ENCODE measurements at places on chromosomes 7 and 10.

DNA sequence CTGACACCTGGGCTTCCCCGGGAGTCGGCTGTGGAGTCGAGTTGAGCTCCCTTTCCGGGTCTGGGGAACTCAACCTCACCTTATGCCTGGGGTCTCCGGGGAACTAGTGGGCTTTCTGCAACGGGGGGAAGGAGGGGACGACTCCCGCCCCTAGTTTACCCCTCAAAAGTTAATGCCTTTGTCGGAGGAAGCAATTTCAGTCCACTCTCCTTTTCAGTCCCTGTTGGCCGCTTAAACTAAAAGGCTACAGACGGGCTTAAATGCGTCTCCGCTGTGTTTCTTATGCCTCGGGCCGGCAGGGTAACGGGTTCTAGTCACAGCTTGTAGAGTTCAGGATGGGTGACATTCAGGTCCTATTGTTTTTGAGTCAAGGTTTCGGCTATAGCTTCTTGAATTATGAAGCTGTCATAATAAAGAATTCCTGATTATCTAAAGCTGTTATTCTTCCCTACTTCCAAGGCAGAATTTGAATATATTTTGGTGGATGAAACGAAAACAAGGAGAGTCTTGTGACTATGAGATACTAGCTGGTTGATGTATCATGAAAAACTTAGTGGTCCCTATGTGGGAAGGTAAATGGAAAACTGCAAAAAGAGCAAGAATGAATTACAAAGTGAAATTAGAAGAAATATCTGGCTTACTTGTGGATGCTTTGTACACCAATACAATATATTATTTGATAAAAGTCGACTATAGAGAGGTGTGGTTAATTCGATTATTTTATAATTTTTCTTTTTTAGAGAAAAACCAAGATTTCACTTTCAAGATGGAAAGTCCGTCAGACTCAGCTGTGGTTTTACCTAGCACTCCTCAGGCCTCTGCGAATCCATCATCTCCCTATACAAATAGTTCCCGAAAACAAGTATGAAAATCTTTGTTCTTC, 495 bp downstream of the SFR1 start:
- H3K27me3 ChIP-seq: no peaks in the 10 kb centered on the region
- peaks cover 17% of the 10 kb centered on the region for H3K4me1 ChIP-seq
- H3K4me3 ChIP-seq: peak overlapping the region; percentile 95
- H3K36me3 ChIP-seq: no peaks in the 10 kb centered on the region
- DNase-seq: no peak

DNA sequence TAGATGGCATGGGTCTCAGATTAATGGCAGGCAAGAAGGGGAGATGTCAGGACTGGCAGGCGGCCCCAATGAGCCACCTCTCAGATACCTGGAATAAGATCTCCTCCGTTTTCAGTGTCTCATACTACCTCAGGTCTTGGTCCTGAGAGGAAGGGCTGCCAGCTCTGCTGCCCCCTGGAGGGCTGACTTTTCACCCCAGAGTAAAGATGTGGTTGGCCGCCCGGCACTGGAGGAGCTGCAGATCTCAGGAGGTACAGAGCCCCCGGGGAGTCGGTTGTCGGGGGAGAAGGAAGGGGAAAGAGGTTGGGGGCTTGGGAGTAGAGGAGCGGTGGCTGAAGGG, 642 bp upstream of the COL13A1 start:
- no peak for DNase-seq
- H3K27me3 ChIP-seq: peaks cover 14% of the 10 kb centered on the region
- no peak overlapping the region for H3K27ac ChIP-seq
- no peaks in the 10 kb centered on the region for H3K36me3 ChIP-seq
- H3K4me3 ChIP-seq: no peak overlapping the region
- no peaks in the 10 kb centered on the region for H3K4me1 ChIP-seq

DNA sequence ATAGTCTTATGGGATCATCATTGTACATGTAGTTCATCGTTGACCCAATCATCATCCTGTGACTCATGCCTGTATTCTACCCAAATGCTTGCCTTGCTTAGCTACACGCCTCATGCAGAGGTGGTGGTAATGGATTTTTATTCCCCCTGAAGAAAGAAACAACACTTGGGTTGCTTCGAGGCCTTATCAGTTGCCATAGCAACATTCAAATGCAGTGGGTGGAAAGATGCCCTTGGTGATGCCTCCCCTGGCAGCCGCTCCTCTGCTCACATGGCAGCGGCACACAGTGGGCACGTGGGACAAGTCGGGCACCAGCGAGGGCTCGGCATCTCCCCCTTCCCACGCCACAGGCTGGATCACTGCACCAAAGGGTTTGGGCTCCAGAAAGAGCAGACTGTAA, 54.0 kb upstream of the NMT2 start:
- no peaks in the 10 kb centered on the region for H3K27me3 ChIP-seq
- no peak overlapping the region for H3K27ac ChIP-seq
- H3K4me3 ChIP-seq: no peak overlapping the region
- H3K36me3 ChIP-seq: no peaks in the 10 kb centered on the region

- H3K27ac ChIP-seq: no peak overlapping the region
- H3K36me3 ChIP-seq: no peaks in the 10 kb centered on the region
- H3K27me3 ChIP-seq: no peaks in the 10 kb centered on the region
- DNase-seq: no peak
- H3K4me1 ChIP-seq: peaks cover 45% of the 10 kb centered on the region
Measured at GRCh38 chr7:620056-620455, 100.4 kb upstream of the PDGFA start.

DNA sequence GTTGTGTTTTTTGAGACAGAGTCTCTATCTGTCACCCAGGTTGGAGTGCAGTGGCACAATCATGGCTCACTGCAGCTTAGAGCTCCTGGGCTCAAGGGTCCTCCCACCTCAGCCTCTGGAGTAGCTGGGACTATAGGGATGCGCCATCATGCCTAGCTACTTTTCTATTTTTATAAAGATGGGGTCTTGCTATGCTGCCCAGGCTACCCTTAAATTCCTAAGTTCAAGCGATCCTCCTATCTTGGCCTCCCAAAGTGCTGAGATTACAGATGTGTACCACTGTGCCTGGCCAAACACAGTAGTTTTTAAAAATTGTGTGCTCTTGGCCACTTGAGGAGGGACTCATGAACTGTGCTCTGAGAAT, 10.6 kb upstream of the TLX1 start:
- H3K27me3 ChIP-seq: peaks cover 36% of the 10 kb centered on the region
- no peak overlapping the region for H3K27ac ChIP-seq
- H3K4me1 ChIP-seq: peaks cover 22% of the 10 kb centered on the region
- DNase-seq: no peak
- H3K36me3 ChIP-seq: no peaks in the 10 kb centered on the region

DNA sequence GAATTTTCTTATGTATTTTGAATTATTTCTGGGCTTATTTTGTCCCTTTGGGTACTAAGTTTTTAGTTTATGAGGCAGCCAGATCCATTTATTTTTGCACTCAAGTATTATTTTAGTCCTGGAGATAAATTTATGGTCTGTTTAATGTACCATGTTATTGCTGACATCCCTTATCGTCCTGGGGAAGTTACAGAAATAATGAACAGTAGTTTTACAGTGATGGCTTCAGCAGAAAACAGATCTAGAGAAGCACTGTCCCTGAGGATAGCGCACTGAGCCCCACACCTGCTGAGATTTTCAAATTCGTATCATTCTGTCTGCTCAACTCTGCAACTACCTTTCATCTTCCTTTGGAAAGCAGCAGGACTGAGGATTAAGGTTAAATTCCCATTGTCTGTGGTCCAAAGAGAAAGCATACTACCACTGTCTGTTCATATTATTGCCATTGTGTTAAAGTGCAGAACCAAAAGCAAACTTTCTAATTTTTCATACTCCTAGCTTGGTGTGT, 168.3 kb downstream of the SNX13 start:
- no peak overlapping the region for H3K4me3 ChIP-seq
- no peak overlapping the region for H3K27ac ChIP-seq
- H3K27me3 ChIP-seq: no peaks in the 10 kb centered on the region
- H3K36me3 ChIP-seq: no peaks in the 10 kb centered on the region

GRCh38 chr10:35165136-35165535, 38.5 kb downstream of the CREM start:
- H3K4me3 ChIP-seq: no peak overlapping the region
- H3K4me1 ChIP-seq: no peaks in the 10 kb centered on the region
- no peak overlapping the region for H3K27ac ChIP-seq
- no peak for DNase-seq
- H3K36me3 ChIP-seq: no peaks in the 10 kb centered on the region

DNA sequence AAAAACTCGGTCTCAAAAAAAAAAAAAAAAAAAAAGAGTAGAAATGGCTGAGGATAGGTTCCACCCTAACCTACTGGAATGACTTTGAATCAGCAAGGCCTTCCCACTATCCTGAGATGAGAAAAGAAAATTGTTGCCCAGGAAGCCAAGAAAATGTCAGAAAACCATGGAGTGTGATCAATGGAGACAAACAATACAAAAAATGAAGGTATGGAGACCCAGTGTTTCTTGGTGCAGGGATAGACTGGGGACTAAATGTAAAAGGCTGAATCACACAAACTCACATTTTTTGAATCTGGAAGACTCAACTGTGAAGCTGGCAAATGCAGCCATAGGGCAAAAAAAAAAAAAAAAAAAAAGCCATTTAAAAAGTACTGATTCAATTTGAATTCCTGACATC, 364.3 kb upstream of the ANKRD30A start:
- H3K27ac ChIP-seq: no peak overlapping the region
- H3K4me1 ChIP-seq: no peaks in the 10 kb centered on the region
- no peaks in the 10 kb centered on the region for H3K27me3 ChIP-seq

DNA sequence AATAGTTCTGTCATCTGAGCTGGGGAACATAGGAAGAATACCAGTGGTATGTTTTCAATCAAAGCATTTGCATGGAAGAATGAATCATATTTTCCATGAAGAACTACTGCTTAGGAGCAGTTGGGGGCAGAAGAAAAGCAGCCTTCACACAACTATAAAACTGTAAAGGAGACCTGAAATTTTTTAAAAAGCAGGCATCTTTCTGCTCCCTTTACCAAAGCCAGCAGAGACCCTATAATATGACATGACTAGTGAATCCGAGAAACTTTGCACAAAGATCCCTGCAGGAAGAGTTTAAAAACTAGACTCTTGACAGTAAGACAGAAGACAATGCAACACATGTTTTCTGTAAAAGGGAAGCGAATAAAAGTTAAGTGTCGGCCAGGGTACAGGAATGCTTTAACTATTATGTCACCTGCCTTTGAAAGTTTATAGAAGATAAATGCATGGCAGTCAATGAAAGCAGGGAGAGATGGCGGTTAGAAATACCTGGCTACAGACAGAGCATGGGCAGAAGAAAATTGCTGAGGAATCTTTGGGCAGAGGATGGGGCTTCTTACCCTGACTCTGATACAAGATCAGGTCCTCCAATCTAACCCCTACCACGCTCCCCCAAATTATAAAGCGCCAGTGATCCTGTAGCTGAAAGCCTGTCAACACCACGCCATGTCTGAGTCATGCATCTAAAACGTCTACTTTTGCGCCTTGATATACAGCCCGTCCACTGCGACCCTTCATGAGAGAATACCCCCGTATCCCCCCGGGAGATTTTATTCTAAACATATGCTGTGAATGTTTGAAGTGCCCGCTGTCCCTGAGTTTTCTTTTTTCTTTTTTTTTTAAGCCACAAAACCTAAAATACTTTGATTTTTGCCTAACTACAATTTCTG, 93.1 kb downstream of the GLI3 start:
- no peak for DNase-seq
- no peaks in the 10 kb centered on the region for H3K36me3 ChIP-seq
- H3K27ac ChIP-seq: no peak overlapping the region
- H3K27me3 ChIP-seq: no peaks in the 10 kb centered on the region

DNA sequence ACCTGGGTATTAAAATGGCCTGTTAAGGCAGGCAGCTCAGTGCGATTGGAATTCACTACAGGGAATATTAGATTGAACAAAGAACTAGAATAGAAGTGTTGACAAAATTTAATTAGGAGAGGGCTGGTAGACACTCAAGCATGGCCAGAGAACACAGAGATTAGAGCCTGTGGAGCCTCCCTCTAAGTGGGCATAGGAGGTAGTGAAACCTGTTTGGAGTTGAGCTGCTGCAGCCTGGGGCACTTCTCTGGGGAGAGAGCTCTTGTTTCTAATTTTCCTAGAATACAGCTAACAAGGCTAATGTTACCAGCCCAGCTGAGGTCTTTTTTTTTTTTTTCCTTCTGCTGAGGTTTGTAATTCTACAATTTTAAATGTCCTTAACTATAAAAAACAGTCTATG, 46.4 kb downstream of the TMEM168 start:
- H3K4me1 ChIP-seq: no peaks in the 10 kb centered on the region
- H3K27me3 ChIP-seq: no peaks in the 10 kb centered on the region
- H3K36me3 ChIP-seq: no peaks in the 10 kb centered on the region

Measured in CD8-positive, alpha-beta memory T cell (primary cell).